ENCODE measurements at places on chromosomes 12 and 14.

- DNase-seq: no peak
These were observed 98.2 kb downstream of the DENND5B start for GRCh38 chr12:31492599-31493196.

GRCh38 chr12:27828196-27828595, 48.2 kb upstream of the MANSC4 start:
- DNase-seq: no peak

DNA sequence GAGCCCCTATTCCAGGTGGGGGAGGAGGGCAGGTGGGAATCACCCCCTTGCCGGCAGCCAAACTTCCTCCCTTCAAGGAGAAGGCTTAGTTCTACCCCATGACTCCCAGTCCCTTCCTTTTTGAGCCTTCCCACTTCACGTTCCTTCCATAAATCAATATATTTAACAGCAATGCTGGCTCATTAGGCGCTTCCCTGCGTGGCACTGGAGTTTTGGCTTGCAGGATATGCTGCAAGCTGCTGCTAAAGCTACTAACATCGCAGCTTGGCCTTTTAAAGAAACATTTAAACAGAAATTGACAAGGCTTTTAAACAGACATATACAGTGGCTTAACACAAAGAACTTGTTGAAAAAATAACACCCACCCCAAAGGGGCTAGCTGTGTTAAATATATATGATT, 308.0 kb upstream of the FKBP4 start:
- no peak for DNase-seq

GRCh38 chr14:96748362-96748761, 48.8 kb upstream of the VRK1 start:
- DNase-seq: no peak

DNA sequence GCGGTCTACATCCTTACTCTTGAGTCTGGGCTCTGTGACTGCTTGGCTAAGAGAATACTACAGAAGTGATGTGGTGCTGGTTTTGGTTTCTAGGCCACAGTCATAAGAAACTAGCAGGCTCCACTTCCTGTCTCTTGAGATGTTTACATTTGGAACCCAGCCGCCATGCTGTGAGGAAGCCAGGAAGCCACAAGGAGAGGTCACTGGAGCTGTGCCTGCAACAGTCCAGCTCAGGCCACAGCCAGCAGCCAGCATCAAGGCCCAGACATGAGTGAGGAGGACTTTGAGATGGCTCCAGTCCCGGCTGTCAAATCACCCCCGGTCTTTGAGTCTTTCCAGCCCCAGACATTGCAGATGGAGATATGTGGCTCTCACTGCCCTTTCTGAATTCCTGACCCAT, 12.9 kb upstream of the FAM181A start:
- DNase-seq: no peak

- no peak for DNase-seq
These were observed 157.5 kb upstream of the HIF1A start for GRCh38 chr14:61537563-61538463.

- DNase-seq: no peak
These were observed 167.3 kb downstream of the DACT1 start for GRCh38 chr14:58805057-58805456.

GRCh38 chr12:16972923-16973770, 367.2 kb upstream of the LMO3 start:
- no peak for DNase-seq
